Effector CD8-positive, alpha-beta T cell (primary cell): ENCODE measurements at places on chromosomes 7 and 10.

DNA sequence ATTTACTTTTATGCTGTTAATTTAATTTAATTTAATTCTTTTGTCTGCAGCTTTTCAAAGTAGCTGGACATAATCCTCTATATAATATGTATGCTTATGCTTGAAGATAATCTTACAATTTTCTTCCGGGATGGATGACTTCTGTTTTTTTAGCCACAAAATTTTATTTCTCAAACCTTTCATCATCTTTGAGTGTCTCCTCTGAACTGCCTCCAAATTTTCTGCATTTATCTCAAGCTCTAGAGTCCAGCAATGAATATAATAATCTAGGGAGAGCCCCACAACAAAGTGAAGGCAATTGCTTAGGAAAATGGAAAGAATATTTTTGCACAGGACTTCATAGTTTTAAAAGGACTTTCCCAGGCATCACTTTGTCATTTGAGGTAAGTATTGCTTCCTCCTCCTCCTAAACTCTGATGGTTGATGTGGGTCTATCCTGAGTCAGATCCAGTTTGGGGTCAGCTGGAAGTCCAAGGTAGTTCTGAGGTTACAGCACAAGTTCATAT, 53.7 kb upstream of the FAM3C start:
- no peak for DNase-seq

DNA sequence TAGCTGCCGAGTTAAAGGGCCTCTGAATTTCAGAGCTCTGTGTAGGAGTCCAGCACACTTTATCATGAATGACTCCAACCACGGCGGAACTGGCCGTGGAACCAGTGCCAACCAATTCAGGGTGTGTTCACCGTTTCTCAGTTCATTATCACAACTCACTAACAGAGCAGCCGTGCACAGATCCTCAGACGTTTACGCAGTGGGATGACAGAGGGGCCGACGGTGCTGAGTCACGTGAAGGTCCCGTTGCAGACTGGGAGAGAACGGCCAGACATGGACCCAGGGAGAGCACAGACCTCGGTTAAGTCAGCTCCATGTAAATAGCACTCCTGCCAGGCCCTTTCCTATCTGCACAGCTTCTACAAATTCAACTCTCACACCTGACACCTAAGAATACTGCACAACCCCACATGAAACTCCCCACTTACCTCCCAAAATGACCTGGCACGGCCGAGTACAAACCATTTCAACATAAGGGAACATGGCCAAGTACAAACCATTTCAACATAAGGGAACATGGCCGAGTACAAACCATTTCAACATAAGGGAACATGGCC, 95.5 kb downstream of the DIP2C start:
- DNase-seq, result no peak

- no peak for DNase-seq
These were observed 376.2 kb upstream of the TPK1 start for GRCh38 chr7:145212050-145212449.

GRCh38 chr10:47121336-47121735, 178.7 kb upstream of the GDF10 start:
- no peak for DNase-seq

DNA sequence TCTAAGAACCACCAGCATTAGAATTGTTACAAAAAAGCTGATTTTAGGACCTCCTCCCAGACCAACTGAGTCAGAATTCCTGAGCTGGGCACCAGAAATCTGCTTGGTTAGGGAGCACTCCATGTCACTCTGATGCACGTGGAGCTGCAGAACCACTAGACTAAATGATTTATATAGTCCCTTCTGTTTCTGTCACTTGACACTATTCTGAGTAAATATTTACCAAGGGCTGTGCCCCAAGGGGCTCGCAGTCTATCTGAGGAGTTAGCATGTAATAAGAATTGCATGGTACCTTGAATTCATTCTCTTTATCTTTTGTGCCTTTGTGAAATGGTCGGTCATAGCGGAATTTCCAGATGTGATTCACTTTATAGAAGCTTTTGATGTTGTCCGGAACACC, 196.0 kb upstream of the IMMP2L start:
- DNase-seq, result no peak

GRCh38 chr7:67550801-67551436, 554.3 kb downstream of the TYW1 start:
- DNase-seq, result no peak

GRCh38 chr10:78065611-78066010, 31.9 kb downstream of the RPS24 start:
- no peak for DNase-seq

- DNase-seq, result no peak
These were observed 81.4 kb downstream of the NRBF2 start for GRCh38 chr10:63214571-63214970.

DNA sequence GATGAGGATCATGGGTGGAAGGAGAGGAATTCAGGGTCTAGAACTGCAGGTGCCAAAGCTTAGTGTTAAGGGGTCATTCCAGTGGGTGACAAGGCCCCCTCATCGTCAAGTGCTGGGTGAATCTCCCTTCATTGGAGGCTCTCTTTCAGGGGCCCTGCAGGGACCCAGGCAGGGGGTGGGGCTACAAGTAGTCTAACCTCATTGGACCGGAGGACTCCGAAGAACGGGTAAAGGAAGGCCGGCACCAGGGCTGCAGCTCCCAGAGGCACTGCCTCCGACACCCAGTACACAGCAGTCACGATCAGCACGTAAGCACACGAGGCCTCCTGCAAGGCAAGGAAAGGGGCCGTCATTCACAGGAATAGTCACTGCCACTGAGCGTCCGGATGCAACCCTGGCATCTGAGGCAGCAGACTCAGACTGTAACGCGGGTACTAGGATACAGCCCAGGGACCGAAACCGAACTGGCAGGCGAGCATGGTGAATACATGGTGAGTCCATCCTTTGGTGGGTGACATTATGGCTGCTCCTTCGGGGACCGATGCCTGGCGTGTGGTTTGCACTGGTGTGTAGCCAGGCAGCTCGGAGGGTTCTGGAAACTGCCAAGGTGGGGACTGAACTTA, 6.7 kb downstream of the SLC13A4 start:
- DNase-seq, result no peak

DNA sequence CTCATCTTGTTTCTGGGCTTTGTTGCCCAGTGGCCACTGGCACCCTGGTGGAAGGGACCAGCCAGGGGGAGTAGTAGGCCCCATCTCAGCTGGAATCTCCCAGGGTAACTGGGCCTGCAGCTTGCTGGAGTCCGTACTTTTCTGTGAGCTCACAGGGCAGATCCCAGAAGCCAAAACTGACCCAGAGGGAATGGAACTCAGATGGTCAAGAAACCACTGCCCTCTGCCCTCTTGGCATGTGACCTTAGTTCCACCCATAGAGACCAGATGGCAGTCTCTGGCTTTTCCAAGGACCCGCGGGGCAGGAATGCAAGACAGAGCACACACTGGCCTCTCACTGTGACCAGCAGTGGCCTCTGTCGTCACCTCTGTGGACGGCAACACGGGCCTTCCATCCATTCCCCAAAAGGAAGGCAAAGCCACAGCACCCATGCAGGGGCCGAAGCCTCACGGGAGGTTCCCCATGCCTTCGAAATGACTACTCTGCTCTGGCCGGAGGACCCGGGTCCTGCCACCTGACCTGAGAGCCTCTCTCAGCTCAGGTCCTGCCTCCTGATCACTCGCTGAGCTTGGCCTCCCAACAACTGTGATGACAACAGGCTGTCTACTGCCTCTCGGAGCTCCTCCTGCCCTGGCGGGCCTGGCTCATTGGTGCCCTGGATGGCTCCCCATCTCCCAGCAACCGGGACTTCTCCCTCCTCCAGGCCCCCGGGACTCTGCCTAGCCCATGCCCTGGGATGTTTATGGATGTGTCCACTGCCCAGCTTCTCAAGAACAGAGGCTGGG, 29.9 kb downstream of the MYL10 start:
- no peak for DNase-seq

DNA sequence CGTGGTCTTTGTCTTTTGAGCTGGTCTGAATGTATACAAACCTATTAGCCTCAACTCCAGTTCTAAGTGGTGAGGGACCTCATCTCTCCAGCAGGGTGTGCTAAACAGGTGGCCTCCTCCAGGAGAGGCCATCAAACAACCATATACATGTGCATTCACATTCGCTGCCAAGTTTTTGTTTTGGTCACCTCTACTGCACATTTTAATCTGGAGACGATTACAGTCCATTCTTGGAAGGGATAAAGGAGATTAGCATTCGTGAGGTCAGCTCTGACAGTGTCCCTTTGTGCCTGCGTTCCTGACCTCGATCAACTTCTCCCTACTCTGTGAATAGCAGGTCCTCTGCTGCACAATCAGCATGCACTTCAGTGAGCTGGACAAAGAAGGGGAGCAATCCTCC, 60.8 kb downstream of the RHOBTB1 start:
- no peak for DNase-seq
